Panc1 (cell line): ENCODE measurements at places on chromosomes 12 and 14. TPM values are rescaled to one million over a fixed set of nuclear protein-coding genes. Genes with fewer than 3 reads are reported as not detected.

Gene KRT73
- not detected for total RNA-seq

Gene ANKRD33
- 0.21 TPM for total RNA-seq

Gene LMO3
- 0.51 TPM for total RNA-seq

Gene SPRYD4
- 3.7 TPM for total RNA-seq

Gene TSPAN11
- total RNA-seq, result not detected

Gene CLEC4E
- total RNA-seq, result not detected

Gene OR4K5
- not detected for total RNA-seq

Gene ATP2B1
- 64.5 TPM for total RNA-seq

Gene IL31
- not detected for total RNA-seq

Gene VPS29
- 128 TPM for total RNA-seq

Gene TMEM233
- not detected for total RNA-seq

Gene HVCN1
- total RNA-seq, result 0.87 TPM

Gene TMTC2
- 5.7 TPM for total RNA-seq

Gene TMCC3
- total RNA-seq, result 0.92 TPM

Gene TEX22
- total RNA-seq, result 2.9 TPM

Gene MLEC
- 171 TPM for total RNA-seq

Gene SLC8A3
- not detected for total RNA-seq

Gene CLEC1B
- total RNA-seq, result not detected
